ENCODE measurements at places on chromosomes 6 and 20.

GRCh38 chr6:111737065-111737521 lies 131.4 kb upstream of the TRAF3IP2 start:
- DNase-seq, result peak; percentile 60

DNA sequence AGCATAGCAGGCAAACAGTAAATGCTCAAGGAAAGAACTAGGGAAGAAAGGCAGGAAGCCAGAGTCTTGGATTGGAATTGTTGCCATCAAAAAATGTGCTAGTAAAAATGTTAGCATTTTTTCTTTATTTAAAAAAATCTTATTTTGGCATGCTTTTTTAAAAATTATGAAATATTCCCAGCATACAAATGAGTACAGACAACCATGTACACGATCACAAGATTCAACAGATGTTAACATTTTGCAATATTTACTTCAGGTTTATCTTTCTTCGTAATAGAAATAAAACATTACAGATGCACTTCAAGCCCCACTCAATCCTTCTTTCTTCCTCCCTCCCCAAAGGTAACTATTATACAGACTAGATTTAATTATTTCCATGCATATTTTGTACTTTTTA lies 27.4 kb upstream of the NOP56 start:
- no peak for DNase-seq

DNA sequence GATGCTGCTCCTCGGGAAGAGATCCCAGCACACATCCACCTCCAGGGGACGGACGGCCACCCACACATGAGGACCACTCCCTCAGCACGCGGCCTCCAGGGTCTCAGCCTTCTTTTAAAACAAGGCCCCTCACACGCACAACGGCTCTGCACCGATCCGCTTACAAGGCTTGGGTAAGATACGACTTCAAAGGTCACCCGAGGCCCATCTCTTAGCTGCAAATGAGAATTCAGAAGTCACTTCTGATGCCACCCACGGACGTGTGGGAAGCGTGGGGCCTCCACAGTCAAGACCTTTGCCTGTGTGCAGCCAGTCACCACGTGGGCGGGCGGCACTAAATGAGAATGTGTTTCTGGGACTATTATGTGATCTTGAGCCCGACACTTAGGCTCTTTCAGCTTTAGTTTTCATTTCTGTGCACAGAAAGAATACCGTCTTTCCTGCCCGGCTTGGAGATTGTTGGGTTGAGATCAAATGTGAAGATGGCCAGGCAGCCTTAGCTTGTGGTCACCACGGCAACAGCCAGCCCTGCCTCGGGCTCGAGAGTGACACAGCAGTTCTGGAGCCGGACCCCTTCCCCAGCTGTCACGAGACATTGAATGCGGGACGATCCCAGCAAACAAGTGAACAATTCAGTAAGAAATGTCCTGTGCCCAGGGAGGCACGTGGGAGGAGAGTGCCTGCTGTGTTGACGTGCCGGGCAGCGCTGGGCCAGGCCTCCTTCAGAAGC lies 91.6 kb downstream of the RAMACL start:
- no peak for DNase-seq

DNA sequence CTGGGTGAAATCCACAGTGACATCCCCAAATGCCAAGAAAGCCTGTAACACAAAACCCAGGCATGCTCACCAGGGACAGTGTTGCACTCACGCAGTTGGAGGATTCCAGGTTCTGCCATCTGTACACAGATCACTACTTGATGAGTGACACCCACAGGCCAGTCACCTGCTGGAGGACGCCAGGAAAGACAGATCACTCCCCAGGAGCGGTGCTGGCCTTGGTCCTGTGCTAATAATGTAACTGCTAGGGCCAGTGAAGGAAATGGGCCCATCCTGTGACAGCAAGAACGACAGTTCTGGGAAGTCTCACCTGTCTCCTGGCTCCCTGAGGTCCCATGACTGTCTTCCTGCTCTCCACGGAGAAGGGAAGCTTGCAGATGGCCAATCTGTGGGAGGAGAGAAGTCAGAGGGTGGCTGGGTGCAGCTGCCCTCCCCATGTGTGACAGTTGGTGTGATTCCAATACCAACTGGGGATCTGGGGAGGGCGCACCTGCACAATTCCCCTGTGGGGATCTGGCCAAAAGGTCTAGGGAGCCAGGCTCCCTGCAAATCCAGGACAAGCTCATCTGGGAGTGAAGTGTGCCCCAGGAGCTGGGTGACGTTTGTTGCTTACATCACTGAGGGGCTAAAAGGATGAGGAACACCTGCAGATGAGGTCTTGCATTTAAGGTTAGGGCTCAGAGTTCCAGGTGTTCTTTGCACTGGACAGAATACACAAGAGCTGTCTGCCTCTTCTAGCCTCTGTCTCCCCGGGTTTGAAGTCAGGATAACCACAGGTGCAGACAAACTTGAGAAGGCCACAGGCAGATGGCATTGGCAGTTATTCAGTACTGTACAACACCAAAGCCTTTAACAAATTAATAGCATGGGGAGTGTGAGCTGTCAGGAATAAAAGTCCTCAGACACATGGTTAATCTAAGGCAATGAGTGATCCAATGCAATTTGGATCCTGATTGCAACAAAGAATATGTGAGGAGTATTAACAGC lies 10.3 kb downstream of the ZNF337 start:
- no peak for DNase-seq

Measured in HFFc6 (cell line).